ENCODE measurements at places on chromosomes 16 and 17.

- DNase-seq = no peak
These were observed 15.9 kb upstream of the CLEC18C start for GRCh38 chr16:70157477-70158260.

DNA sequence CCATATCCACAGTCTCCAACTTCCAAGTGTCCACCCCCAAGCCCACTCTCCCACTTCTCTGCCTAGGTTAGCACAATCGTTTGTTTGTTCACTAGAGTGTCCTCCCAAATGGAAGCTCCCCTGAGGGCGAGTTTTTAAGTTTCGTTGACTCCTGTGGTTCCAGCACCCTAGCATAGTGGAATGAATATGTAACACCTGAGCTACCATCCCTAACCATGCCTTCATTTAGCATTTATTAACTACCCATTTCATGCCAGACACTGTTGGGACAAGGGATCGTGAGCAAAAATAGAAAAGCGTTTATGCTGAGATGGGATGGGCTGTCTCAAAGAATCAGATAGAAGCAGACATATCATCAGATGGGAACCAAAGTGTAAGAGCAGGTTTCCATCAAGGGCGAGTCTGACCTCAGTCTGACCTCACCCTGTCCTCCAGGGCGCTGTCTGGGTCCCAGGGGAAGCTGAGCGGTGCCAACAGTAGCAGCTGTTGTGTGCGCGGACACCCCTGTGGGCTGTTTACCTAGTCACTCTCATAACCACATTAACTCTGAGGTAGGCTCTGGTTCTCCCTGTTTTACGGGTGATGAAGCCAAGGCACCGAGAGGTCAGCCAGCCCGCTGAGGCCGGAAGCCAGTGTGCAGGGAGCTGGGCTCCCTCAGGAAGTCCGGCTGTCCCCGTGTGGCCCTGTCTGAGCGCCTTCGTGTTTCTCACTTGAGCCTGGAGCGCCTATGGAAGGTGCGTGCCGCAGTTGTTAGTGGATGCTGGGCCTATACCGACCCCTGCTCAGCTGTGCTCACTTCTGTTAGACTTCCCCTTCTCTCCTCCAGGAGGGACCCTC lies 6.2 kb downstream of the CNP start:
- no peak for DNase-seq

DNA sequence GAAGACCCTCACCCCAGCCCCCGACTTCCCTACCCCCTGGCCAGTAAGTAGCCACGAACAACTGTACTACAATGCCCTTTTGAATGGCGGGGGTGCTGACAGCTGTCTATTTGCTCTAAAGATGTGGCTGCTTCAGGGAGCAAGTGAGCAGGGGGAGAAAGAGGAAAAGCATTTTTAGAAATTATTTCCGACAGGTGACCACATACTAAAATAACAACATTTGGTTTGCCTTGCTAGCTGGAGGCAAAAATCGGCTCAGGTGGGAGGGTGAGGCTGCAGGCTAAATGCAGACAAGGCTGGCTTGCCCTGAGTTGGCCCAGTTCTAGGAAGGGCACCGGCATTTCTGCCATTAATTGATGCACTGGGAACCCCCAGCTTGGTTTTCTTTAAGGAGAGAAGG lies 188.5 kb downstream of the XYLT1 start:
- no peak for DNase-seq

DNA sequence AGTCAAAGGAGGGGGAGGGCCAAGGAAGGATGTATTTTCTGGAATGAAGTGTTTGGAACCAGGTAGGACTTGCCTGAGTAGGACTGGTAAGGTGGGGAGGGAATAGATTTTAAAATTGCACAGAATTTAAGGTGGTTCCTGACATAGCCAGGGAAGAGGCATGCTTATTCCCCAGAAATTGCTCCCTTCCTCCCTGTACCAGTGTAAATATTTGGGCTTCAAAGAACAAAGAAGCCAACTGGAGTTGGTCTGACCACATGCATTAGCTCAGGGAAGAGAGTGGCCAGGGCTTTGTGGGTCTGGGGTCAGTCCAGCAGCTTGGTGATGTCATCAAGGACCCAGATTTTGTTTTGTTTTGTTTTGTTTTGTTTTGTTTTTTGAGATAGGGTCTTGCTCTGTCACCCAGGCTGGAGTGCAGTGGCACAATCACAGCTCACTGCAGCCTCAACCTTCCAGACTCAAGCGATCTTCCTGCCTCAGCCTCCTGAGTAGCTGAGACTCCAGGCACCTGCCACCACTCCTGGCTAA lies 9.3 kb upstream of the MRTFB start:
- no peak for DNase-seq

- DNase-seq = no peak
These were observed 4.5 kb upstream of the DDX19B start for GRCh38 chr16:70294385-70295025.

DNA sequence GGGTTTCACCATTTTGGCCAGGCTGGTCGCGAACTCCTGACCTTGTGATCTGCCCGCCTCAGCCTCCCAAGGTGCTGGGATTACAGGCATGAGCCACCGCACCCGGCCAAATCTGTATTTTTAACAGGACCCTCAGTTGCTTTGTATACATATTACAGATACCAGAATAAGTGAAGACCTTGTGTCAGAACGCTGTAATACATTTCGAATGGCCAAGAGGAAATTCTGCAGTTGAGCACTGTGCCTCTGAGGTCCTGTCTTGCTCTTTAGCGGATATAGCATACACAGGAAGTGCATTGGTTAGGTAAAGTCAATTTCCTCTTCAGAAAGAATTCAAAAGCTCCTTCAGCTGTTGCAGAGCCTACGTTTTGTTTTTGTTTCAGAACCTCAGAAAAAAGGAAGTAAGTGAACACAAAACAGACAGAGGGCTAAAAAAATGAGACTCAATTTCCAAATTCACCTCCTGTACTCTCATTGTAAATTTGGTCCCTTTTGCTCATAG lies 15.7 kb downstream of the CRLF3 start:
- no peak for DNase-seq

DNA sequence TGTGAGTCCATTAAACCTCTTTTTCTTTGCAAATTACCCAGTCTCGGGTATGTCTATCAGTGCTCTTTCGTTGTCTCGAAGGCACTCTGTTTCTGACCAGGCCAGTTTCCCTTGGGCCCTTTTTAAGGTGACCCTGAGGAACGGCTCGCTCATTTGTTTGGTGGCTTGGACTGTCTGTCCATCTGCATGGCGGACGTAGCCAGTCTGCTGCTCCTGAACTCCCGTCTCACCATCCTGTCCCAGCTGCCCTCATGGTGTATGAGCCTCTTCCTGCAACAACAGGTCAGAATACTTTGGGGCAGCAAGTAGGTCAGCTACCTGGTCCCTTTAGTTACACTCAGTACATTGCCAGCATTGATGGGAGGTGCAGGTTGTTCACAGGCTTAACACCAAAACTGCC lies 19.0 kb downstream of the DRC7 start:
- DNase-seq = no peak

DNA sequence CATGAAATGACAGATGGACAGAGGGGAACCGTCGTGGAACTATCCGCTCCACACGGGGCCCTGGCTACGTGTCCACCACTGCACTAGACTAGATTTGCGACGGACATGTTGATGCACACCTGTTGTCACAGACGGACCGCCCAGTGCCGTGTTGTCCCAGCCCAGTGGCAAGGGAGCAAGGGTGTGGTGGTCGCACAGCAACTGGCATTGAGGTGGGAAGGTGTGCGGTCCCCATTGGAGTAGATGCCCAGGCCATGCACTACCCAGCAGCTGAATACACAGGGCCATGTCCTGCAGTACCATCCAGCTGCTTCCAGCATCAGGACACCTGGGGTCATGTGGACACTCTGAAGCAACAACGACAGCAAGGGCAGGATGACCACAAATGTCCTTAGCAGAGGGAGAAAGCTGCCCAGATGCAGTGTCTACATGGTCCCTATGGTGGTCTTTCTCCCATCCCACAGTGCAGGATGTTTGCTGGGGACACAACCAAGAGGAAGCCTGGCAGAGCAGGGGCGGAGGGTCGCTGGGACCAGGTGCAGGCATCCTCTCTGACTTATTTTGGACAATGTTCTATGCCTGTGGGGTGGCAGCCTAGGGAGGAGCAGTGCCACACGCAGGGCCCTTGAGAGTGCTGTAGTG lies 8.8 kb downstream of the FOXF1 start:
- DNase-seq = no peak

GRCh38 chr17:57751348-57751971 lies 6.4 kb upstream of the CCDC182 start:
- DNase-seq = no peak

DNA sequence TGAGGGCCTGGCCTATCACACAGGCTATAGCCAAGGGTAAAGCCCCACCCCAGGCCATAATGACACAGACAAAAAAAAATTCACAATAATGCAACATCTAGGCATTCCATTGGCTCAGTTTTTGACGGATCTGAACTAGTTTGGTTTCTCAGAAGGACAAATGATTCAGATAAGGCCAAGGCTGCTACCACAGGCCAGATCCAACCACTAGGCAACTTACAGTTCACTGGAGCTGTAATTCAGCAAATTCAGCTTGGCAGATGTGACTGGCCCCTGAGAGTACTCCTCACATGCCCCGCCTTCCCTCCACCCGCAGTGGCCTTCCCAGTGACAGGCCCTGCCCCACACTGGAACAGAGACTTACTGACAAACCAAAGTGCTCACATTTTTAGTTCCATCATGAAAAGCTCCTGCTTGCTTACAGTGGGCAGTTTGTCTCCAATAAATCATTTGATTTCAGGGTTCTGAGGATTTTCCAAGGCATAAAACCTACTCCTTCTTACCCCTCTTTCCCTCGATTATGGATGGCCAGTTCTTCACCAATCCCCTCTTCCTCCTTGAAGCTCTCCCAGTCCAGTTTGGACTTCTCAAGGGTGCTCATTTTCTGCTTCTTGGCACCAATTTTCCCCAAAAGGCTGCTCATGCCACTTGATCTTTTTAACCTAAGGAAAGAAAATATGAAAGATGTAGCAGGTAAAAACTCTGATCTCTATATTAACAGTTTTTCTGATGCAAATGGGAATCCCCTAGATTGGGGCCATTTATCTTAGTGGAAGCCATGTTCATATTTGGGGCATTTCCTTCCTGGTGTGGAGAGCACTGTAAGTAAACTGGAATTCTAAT lies 53.3 kb upstream of the BCAR1 start:
- DNase-seq = no peak

- DNase-seq = no peak
These were observed 76.5 kb downstream of the GPRC5B start for GRCh38 chr16:19808061-19808641.

- DNase-seq = no peak
These were observed 159.7 kb upstream of the SHISA6 start for GRCh38 chr17:11081342-11081741.

DNA sequence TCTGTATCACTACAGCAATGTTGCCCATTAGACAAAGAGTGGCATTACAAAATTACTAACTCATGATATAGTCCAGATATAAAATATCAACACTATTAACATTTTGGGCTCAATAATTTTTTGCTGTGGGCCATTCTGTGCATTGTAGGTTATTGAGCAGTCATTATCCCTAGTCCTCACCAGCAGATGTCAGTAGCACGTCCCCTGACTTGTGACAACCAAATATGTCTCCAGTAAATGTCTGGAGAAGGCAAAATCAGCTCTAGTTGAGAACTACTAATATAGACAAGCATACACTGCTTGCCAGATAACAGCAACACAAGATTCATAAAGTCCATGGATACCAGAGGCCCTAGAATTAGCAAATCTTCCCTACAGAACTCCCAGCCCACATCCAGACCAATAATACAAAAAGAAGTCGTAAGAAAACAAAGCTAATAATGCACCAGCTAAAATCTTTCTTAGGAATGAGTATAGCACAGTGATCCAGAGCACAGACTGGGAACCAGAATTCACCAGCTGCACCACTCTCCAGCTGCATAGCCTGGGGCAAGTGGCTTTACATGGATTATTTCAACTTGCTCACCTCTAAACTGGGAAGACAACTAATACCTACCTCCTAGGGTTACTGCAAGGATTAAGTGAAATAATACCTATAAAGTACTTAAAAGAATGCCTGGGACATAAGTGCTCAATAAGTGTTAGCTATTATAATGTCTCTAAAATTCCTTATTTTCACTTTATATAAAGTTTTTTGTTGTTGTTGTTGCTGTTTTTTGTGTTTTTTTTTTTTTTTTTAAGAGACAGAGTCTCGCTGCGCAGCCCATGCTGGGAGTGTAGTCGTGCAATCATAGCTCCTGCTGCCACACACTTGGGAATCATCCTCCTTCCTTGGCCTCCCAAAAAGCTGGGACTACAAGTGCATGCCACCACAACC lies 23.7 kb downstream of the HELZ start:
- DNase-seq = no peak

GRCh38 chr16:85514295-85514597 lies 98.9 kb upstream of the GSE1 start:
- no peak for DNase-seq

GRCh38 chr16:1963806-1964505 lies 670 bp downstream of the RPS2 start:
- DNase-seq = no peak

- DNase-seq = no peak
These were observed 18.7 kb downstream of the HMOX2 start for GRCh38 chr16:4494746-4495490.

DNA sequence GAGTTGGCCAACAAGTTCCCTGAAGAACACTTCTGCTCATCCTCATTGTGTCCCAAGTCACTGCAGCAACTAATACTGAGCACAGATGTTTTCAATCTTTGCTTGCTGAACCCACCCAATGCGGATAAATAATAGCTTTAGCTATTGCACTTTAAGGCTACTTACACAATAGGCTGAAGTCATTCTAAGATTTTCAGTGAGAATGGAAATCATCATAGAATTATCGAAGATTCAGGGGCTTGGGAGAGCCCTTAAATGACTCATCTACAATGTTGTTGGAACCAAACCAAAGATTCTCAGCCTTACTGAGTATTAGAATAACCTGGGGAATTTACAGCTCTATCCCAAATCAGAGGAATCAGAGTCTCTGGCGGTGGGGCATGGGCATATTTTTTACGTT lies 51.2 kb downstream of the SYCE1L start:
- DNase-seq = no peak
